NCI-H2081 (cell line): ENCODE measurements at places on chromosomes 3 and 15.

GRCh38 chr3:132445817-132446216, 28.5 kb downstream of the DNAJC13 start:
- no peak for DNase-seq

- DNase-seq: no peak
These were observed 48.2 kb upstream of the KBTBD8 start for GRCh38 chr3:66949898-66950297.

GRCh38 chr15:99157456-99157855, 52.6 kb downstream of the SYNM start:
- no peak for DNase-seq

- peak; percentile 23 for DNase-seq
These were observed 105.0 kb downstream of the FHIT start for GRCh38 chr3:61146010-61146890.

DNA sequence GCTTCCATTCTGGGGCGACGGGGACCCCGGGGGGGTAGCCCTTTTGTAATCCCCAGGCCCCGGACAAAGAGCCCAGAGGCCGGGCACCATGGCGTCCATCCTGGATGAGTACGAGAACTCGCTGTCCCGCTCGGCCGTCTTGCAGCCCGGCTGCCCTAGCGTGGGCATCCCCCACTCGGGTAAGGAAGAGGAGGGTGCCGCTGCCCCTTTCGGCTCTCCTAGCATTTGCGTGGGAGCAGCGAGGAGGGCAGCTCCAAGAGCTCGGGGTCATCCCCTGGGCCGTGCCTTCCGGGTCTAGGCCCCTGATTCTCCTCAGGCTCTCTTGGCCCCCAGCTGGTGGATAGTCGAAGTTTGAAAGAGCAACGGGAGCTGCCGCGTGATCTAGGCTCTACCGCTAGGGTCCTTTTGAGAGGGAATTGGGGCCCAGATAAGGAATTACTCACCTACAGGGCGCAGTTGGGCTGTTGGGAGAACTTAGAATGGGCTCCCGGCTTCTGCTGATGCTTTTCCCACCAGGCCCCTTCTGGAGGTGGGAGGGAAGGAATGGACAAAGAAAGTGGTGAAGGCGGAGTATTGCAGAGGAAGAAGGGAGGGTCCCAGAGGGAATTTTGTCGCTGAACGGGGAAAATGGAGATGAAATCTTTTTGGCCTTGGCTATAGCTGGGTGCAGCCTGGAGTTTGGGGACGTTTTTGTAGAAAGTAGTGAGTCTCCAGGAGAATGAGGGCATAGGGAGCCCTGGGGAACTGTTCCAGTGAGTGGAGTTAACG, 615 bp downstream of the VPS18 start:
- DNase-seq: peak; percentile 25

DNA sequence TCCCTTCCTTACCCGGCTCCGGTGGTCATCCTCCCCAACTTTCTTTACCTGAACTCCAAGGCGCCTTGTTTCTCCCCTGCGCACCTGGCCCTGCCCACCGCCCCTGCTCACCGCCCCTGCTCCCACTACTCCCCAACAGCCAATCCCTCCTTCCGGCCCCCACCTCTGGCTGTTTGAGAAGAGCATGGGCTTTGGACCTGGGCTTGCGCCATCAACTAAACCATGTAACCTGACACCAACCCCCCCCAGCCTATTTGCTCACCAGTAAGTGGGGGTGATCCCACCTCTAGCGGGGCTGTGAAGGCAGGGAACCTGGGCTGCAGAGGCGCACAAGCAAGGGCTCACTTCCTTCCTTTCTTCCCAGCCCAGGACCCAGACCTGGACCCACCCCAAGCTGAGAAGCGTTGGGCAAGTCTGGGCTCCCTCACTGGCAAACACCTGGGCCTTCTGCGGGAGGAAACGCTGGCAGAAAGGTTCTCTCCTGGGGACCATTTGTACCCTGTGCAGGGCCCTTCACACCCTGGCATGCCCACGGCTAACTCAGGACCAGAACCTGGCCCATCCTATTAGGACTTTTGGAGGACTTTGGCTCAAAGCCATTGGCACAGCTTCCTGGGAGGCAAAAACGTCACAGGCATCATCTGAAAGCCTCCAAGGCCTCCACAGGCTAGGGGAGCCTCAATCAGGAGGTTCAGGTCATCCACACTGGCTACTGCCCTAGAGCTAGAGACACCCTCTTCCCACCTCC, at the start of gene PLXNB1:
PLXNB1 (minus strand) TSS at position 127 of the 748 bp plus-strand sequence. CDS start 5,475 bp downstream, outside the sequence.
- DNase-seq: peak; percentile 87

GRCh38 chr3:194084284-194084683, 51.7 kb upstream of the HES1 start:
- no peak for DNase-seq

DNA sequence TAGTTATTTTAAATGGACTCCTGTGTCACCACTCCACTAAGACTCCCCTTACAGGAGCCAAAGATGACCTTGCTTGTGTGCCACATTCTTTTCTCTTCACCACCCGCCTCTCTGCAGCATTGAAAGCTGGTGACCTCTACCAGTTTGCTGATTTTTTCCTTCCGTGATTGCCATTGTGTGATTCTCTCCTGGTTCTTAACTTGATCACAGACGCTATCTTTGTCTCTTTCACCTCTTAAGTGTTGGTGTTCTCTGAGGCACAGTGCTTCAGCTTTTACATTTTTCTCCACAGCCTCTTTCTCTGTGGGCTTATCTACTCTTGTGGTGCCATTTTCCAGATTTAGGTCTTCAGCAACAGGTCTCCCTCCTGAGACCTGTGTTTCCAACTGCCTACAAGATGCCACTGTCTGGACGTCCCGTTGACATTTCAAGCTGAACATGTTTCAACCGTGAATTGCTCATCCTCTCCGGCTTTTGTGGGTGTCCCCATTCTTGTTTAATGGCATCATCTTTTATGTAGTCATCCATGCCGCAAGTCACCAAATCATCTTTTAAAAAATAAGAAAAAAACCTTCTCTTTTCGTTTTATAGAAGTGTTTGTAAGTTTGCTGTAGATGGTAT, 26.5 kb downstream of the IQGAP1 start:
- no peak for DNase-seq

GRCh38 chr3:122931636-122932035, 95.9 kb downstream of the SEMA5B start:
- DNase-seq: no peak

DNA sequence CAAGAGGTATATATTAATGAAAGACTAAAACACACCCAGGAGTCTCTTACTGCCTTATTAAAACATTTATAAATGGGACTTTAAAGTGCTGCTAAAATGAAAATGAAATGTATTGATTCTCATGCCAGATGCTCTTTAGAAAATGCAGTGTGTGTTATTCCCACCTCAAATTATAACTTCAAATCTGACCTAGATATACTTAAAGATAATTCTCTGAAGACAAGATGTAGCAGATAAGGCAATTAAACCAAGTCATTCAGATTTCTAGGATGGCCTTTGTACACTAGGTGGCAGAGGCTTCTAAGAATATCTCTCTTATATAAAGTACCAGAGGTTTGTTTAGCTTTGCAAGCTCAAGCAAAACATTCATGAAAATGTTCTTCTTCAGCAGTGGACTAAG, 26.9 kb upstream of the GOLGA8B start:
- DNase-seq: peak; percentile 1

GRCh38 chr3:70647094-70647493, 334.7 kb upstream of the MDFIC2 start:
- DNase-seq: no peak
